ENCODE measurements at places on chromosomes 3 and 15.

DNA sequence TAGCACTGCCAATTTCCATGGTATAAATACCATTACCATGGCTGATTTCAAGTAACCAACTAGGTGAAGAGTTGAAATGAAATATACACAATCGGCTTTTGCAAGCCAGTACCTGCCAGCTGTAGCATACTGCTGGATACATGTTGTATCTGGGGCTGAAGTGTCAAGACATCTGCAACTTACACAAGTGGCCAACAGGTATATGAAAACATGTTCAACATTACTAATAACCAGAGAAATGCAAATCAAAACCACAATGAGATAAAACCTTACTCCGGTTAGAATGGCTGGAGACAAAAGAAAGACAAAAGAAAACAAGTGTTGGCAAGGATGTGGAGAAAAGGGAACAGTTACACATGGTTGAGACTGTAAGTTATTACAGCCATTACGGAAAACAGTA lies 11.6 kb downstream of the ATOSA start:
- no peak for DNase-seq

DNA sequence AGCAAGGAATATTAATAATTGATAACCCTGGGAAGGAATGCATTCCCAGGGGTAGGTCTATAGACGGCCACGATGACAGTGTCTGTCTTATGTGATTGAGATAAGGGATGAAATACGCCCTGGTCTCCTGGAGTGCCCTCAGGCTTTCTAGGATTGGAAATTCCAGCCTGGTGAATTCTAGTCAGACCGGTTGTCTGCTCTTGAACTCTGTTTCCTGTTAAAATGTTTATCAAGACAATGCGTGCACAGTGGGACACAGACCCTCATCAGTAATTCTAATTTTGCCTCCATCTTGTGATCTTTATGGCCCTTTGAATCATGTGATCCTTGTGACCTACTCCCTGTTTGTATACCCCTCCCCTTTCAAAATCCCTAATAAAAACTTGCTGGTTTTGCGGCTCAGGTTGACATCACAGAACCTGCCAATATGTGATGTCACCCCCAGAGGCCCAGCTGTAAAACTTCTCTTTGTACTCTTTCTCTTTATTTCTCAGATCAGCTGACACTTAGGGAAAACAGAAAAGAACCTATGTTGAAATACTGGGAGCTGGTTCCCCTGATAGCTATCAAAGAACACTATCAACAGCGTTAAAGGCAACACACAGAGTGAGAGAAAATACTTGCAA lies 183.3 kb downstream of the PDE8A start:
- no peak for DNase-seq

GRCh38 chr15:43346305-43346704 lies 15.9 kb upstream of the LCMT2 start:
- no peak for DNase-seq

DNA sequence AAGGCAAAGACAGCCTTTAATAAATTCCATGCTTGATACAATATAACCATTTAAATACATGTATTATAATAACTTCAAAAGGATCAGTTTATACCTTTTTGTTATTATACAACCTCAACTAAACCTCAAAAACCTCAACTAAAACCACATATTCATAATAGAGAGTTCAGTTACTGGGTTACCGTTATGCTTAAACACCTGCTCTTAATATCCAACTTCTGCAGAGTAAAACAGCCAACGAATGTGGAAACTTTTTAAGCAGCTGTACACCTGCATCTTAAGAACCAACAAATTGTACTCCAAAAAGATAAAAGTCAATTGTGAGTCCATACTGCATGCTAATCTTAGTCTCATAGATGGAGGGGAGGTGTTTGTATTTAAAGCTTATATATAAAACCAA lies 53.5 kb downstream of the TFDP2 start:
- DNase-seq: no peak

- DNase-seq: no peak
Observed at GRCh38 chr3:156176048-156176447, 55.7 kb downstream of the KCNAB1 start.

- no peak for DNase-seq
Observed at GRCh38 chr3:83248454-83248853, 1487.0 kb upstream of the GBE1 start.

- no peak for DNase-seq
Observed at GRCh38 chr15:38187630-38188313, 64.9 kb upstream of the SPRED1 start.

GRCh38 chr3:195069501-195070251 lies 201.3 kb downstream of the XXYLT1 start:
- DNase-seq: no peak

DNA sequence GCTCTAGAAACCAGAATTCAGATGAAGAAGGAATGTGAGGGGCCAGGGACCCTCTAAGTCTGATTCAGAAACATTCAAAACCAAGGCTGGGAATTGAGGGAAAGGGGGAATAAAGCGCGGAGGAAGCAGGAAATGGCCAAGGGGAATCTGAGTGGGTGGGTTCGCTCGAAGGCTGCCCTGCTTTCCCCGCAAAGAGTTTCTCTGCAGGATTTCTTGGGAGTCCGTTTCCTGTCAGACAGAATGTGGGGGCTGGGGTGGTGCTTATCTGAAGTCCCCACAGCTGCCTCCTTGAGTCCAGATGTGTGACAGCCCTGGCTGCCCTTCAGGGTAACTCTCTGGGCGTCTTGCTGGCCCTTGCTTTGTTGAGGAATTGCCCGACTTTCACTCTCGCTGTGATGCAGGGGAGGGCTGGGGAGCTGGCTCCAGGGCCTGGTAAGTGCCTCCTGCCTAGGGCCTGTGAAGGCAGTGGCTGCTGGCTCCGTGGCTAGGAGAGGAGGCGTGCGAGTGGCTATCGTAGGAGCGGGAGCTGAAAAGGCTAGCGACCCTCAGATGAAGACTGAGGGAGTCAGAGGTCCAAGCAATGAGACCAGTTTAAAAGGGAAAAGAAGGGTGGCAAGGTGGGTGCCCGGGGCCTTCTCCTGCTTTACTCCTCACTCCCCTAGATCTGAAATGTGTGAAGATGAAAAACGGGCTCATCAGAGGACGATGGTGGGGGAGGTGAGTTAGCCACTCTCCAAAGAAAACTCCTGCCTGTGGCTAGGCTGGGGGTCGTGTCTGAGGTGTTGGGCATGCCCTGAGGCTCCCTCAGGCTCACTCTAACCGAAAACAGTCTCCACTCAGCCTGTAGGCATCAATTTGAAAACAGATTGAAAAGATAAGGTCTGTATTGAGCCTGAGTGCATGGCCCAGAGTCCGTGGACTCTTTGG lies 143.9 kb upstream of the UMPS start:
- no peak for DNase-seq

DNA sequence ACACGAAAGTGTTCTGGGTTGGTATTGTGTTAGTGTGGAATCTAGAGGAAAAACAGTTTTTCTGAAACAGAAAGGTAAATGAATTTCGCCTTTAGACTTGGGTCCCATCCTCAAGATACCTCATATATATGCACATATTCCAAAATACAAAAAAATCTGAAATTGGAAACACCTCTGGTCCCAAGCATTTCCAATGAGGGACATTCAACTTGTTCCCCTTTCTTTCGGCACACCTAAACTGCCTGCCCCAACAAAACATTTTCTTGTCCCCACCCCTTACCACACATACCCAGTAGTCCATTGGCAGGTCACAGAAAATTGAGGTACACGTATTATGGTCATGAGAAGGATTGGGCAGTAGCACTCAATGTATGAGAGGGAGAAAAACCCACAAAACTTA lies 9.1 kb upstream of the IRAK2 start:
- no peak for DNase-seq
